ENCODE measurements at places on chromosomes 7 and 10.

DNA sequence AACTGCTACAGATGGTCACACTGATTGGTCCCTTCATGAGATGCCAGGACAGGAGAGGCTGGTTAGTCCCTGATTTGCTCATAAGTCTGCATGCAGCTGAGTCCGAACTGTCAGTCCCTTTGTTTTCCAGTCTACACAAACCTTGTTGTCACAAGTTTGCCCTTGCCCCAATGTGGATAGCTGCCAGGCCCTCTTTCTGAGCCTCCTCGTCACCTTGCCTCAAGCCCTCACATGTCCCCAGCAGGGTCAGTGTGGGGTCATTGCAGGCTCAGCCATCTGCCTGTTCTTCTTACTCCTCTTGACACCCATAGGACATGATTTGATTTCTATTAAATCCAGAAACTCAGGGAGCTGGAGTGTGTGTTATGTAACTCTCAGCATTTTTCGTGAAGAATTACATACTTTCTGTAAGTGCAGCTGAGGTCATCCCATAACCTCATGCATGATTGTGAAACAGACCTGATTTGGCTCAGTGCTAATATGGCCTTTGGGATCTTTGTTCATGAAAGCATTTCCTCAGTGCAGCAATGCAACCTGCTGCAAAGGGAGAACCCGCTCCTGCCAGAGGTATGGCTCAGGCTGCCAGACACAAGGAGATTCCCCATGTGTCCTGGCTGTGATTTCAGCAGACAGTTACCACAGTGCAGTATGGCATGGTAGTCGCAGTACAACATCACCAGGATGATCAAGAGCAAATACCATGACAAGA, 70.0 kb upstream of the ZMIZ2 start:
- peak; percentile 46 for DNase-seq

DNA sequence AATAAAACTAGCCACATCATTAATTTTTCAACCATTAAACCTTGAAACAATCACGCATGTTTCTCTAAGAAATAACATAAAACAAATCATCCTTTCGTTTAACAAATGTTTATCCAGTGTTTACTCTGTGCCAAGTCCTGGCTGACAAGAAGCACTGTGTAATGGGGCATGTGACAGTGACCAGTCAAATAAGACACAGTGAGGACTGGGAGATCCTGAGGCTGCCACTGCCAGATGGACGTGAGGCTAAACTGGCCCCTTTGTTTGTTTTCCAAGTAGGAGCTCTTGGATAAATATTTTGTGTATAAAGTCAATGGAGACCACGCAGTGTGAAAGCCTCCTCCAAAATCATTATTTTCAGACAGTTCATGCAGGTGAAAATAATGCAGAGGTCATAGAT, 626.2 kb downstream of the SUGCT start:
- DNase-seq, result no peak

DNA sequence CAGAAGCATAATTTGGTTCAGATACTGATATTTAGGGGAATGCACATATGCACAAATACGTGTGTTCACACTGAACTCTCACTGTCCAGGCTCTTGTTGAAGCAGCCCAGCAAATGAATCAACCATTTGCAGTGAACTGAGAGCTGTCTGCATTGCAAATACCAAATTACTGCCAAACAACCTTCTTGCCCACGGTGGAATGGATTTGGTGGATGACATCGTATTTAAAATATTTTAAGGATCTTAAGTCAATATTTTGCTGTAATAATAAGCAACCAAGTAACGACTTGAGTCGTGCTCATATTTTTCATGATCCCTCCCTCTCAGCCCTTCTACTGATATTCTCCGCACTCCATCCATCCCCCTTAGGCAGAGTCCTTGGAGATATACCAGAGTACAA, 107.9 kb upstream of the FEZF1 start:
- DNase-seq, result no peak

DNA sequence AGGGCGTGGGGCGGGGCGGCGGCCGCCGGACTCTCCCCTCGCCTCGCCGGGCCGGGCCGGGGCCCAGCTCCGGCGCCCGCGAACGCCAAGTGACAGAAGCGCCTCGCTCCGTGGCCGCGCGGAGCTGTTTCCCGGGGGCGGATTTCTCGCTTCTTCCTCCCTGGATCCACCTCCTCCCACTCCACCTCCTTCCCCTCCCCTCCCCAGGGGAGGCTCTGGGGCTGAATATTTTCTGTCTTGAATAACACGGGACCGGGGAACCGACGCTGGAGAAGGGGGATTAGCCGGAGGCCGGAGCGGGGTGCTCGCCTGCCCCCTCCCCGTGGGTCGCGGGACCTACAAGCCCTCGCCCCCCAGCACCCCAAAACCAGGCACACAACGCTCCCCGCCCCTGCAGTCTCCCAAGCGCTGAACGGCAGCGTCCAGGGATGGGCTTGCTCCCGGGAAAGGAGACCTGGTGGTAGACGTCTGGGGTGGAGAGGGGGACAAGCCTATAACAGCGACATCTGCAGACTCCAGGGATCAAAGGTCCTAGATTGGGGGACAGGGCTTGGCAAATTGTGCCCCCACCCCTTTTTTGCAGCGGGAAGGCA, at the start of gene ARHGAP21:
TSS of gene ARHGAP21 (minus strand) at position 100 of the 593 bp plus-strand sequence. CDS start 1,988 bp downstream, outside the sequence.
- DNase-seq, result peak; percentile 55

GRCh38 chr10:114389426-114389825, 14.9 kb downstream of the AFAP1L2 start:
- no peak for DNase-seq

DNA sequence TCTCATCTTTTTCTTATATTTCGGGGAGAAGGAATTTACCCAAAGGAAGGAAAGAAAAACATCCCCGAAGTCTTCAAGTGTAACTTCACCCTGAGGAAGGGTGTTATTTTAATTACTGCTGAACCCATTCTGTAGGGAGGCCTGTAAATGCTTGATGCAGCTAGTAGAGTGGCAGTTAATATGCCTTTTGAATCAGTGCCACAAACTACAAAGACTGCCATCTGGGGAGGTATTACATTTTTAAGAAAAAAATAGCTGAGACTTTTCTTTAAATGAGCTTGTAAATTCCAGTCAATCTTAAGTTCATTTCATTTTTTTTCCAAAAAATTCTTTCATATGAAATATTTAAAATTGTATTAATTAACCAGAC, 233.1 kb upstream of the FERD3L start:
- no peak for DNase-seq

DNA sequence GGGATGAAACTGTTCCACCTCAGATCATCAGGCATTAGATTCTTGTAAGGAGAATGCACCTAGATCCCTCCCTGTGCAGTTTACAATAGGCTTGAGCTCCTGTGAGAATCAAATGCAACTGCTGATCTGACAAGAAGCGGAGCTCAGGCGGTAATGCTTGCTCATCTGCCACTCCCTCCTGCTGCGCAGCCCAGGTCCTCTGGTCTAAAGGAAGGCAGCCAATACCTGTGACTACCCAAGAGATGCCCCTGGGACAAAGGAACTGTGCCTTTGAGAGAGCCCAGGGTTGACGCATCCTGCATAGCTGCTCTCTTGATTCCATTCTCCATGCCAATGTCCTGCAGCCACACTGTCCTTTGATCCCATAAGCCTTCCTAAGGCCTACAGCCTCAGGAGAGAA, 73.1 kb downstream of the ADCYAP1R1 start:
- no peak for DNase-seq

- no peak for DNase-seq
Observed at GRCh38 chr7:115133248-115133647, 211.4 kb downstream of the MDFIC start.

- DNase-seq, result peak; percentile 58
Observed at GRCh38 chr7:43639858-43640491, 57.1 kb downstream of the STK17A start.

DNA sequence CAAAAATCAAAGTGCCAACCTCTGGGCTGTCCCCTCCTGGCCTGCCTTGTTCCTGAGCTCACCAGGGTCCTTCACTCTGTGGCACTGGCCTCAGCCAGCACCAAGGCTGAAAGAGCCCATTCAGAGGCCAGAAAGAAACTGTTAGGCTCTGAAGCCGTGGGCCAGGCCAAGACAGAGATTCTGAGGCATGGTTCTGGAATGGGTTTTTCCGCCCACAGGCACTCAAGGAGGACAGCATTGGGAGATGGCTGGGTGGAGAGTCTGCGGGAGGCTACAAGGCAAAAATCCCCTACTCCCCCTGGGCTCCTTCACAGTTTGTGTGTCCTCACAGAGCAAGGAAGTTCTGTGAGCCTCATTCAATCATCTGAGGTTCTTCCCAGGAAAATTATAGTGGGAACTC, 31.7 kb downstream of the GRIFIN start:
- no peak for DNase-seq

GRCh38 chr7:113945018-113945938, 26.5 kb upstream of the PPP1R3A start:
- DNase-seq, result no peak

DNA sequence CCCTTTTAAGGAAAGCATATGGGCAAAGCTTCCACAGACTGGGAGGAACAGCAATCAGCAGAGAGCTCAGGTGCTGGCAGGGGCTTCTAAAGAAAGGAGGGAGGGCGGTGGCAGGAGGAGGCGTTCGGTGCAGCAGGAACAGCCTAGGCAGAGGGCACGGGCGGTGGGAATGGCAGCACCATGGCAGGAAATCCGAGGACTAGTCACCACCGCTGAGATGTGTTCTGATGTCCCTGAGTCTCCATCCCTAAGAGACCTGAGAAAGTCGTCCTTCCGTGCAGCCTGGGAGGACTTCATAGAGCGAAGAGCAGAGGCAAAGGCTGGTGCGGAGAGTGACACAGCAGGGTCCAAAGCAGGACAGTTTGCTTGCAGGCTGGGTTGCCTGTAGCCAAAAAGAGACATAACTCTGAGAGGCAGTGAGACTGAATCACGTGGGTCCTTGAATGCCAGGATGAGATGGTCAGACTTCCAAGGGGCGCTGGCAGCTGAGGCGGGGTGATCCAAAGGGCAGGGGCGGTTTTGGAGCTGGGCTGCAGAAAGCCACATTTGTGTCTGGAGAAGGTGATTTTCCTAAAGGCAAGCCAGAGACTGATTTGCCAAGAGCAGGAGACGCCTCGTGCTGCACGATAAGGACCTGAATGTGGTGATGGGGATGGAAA, 35.8 kb upstream of the GRID1 start:
- DNase-seq, result no peak

- no peak for DNase-seq
Observed at GRCh38 chr7:8615019-8615418, 181.6 kb downstream of the NXPH1 start.

- DNase-seq, result no peak
Observed at GRCh38 chr7:163298-163695, 29.1 kb upstream of the FAM20C start.

DNA sequence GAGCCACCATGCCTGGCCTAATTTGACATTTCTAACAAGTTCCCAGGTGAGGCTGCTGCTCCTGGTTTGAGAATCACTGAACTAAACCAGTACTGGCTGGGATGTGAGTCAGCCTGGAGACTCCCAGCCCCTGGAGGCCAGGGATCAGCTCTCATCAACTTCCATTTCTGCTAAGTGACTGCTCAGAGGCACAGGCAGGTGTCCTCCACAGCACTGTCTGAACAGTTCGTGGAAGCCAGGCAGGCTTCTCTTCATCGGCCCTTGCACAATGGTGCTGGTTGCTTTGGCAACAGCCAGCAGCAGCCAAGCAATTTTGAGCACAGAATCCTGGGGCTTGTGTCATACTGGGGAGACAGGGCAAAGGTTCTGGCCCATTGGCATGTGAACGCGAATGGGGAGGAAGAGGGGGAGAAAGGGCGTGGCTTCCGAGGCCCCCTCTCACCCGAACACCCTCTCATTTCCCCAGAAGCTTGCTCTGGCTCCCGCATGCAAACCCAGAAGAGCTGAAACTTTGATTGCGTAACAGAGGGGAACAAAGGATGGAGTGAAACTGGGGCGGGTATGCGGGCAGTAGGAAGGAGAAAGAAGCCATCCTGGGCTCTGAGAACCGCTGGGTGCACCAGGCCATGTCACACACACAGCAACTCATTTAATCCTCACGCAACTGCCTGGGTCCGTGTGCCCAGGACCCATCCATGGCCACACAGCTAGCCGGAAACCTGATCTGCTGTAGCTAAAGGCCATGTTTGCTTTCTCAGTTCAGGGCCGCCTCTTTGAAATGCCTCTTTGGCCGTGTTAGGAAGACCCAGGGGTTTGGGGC, 9.0 kb upstream of the POR start:
- no peak for DNase-seq

DNA sequence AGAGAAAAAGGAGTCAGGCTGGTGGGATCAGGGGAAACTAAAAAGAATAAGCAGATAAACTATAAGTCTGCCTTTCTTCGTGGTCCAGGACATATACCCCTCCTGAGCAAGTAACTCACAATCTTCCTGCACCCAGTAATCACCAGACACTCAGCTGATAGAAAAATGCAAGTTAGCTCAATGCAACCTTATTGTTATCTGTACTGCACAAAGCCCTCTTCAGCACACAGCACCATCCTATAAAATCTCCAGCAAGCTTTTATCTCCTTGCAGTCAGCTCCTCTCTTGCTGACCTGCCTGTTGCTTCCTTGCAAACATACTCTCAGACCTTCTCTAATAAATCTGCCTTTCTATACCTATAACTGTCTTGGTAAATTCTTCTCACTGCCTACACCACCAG, 6.7 kb downstream of the SLC37A3 start:
- no peak for DNase-seq

- DNase-seq, result no peak
Observed at GRCh38 chr7:149715476-149715875, 57.9 kb downstream of the ZNF467 start.

- no peak for DNase-seq
Observed at GRCh38 chr7:22318376-22318775, 38.6 kb downstream of the RAPGEF5 start.

- no peak for DNase-seq
Observed at GRCh38 chr10:100652406-100653135, 92.8 kb upstream of the PAX2 start.

DNA sequence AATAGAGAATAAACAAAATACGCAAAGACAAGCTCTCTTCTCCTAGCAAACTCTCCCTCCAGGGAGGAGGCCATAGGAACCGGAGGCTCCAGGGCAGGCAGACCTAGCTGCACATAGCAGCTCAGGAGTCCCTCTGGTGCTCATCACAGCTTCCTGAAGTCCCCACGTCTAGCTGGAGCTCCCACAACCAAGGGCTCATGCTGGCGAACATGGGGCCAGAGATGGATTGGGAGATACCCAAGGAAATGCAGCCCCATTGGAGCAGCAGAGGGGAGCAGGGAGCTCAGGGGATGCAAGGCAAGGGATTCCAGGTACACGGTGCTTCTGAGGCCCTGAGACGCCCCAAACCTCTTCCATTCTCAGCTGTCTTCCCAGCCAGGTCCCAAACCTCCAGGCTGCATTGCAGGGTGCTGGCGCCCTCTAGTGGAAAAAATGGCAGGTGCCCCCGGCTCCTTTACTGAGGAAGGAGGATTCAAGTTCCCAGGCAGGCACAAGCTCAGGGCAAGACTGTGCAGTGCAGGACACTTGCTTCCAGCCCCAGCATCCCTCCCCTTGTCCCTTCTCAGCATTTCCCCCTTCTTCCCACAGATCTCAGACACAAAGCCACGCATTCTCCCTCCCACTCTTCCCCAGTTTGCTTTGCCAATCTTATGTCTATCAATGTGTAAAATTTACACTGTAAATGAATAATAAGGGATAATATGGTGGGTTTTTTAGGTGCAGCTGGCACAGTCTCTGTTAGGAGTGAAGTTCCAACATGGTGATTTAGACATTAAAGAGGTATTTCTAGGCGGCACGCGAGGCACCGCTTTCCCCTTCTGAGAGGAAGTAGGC, 46.2 kb downstream of the GPAM start:
- peak; percentile 78 for DNase-seq

GRCh38 chr7:151786241-151786640, 90.7 kb downstream of the PRKAG2 start:
- no peak for DNase-seq

- no peak for DNase-seq
Observed at GRCh38 chr7:87473986-87474385, 1.5 kb downstream of the ABCB4 start.

All from HuH-7.5 (cell line).